ENCODE measurements at places on chromosomes 4 and X. TPM values are rescaled to one million over a fixed set of nuclear protein-coding genes. Genes with fewer than 3 reads are reported as not detected.

GRCh38 chr4:10080589-10081217, 35.9 kb downstream of the WDR1 start:
- peaks cover 72% of the 10 kb centered on the region for H3K4me1 ChIP-seq
- DNase-seq: no peak
- no peaks in the 10 kb centered on the region for H3K27me3 ChIP-seq
- peaks cover 99% of the 10 kb centered on the region for H3K36me3 ChIP-seq
- peak overlapping the region; percentile 42 for H3K27ac ChIP-seq
- no peak overlapping the region for H3K4me3 ChIP-seq

GRCh38 chrX:5397409-5397808, 831.3 kb downstream of the NLGN4X start:
- no peak for DNase-seq
- H3K4me3 ChIP-seq: no peak overlapping the region
- no peaks in the 10 kb centered on the region for H3K36me3 ChIP-seq
- H3K4me1 ChIP-seq: no peaks in the 10 kb centered on the region
- H3K27ac ChIP-seq: no peak overlapping the region

GRCh38 chr4:94262163-94263016, 54.7 kb downstream of the SMARCAD1 start:
- no peak overlapping the region for H3K4me3 ChIP-seq
- H3K27ac ChIP-seq: no peak overlapping the region
- no peaks in the 10 kb centered on the region for H3K27me3 ChIP-seq
- H3K36me3 ChIP-seq: peaks cover 23% of the 10 kb centered on the region

- DNase-seq: no peak
- no peaks in the 10 kb centered on the region for H3K36me3 ChIP-seq
- H3K4me3 ChIP-seq: no peak overlapping the region
- no peaks in the 10 kb centered on the region for H3K27me3 ChIP-seq
Measured at GRCh38 chr4:137310166-137310565, 222.1 kb downstream of the PCDH18 start.

MAGIX gene
- 2.4 TPM for total RNA-seq

DNA sequence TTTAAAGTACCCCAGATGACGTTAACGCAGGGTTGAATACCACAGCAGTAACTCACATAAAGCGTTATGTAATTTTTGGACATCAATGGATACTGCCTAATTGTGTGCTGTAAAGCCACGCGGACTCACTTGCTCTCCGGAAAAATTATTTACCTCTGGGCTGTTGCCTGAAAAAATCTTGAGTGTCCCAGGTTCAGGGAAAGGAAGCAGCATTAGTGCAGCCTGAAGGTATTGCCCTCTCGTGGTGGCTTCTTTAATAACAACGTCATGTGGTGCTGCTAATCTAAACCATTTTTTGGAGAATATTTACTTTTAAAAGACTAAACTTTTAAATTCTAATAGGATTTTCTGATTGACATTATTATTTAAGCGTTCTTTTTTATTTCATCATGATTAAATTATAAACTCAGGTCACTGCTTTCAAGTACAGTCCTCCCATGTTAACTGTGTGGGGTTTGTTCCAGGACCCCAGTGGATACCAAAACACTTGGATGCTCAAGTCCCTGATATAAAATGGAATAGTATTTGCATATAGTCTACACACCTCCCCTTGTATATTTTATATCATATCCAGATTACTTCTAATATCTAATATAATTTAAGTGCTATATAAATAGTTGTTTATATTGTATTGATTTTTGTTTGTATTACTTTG, 384.8 kb downstream of the FAM133A start:
- no peaks in the 10 kb centered on the region for H3K36me3 ChIP-seq
- H3K4me1 ChIP-seq: no peaks in the 10 kb centered on the region
- no peaks in the 10 kb centered on the region for H3K27me3 ChIP-seq
- no peak for DNase-seq

RAB41 gene
- total RNA-seq: not detected

DNA sequence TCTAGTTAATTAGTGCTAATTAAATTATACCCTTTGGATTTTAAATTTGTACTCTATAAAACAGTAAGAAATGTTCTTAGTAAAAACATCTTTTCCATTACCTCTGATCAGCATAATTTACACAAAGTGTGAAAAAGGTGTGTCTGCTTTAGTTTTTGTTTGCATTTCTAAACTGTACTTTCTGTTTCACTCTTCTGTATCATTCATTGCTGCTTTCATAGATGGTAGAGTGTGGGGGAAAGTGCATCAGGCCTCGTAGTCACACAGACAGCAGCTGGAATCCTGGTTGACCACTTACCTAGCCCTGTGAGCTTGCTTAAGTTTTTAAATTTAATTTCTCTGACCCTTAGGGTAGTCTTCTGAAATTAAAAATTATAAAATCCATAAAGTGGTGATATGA, 275.4 kb upstream of the PITX2 start:
- no peak overlapping the region for H3K27ac ChIP-seq
- H3K27me3 ChIP-seq: no peaks in the 10 kb centered on the region
- H3K4me1 ChIP-seq: no peaks in the 10 kb centered on the region
- H3K36me3 ChIP-seq: no peaks in the 10 kb centered on the region
- no peak overlapping the region for H3K4me3 ChIP-seq
- no peak for DNase-seq

DNA sequence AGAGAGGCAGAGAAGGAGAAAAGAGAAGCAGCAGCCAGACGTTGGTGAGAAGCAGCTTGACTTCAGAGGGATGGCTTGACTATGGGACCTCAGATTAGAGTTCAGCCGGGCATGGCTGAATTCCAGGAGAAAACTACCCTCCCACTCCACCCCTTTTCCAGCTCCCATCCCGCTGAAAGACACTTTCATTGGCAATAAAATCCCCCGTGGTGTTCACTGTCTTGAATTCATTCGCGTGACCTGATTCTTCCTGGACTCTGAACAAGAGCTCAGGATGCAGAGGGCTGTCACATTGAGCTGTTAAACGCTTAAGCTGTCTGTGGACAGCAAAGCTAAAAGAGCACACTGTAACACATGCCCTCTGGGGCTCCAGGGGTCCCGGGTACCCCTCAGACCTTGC, 1575.3 kb upstream of the AGA start:
- no peak for DNase-seq
- no peak overlapping the region for H3K27ac ChIP-seq
- no peaks in the 10 kb centered on the region for H3K27me3 ChIP-seq
- H3K4me3 ChIP-seq: no peak overlapping the region
- no peaks in the 10 kb centered on the region for H3K36me3 ChIP-seq

- H3K4me3 ChIP-seq: no peak overlapping the region
- H3K27ac ChIP-seq: no peak overlapping the region
- no peaks in the 10 kb centered on the region for H3K4me1 ChIP-seq
- DNase-seq: no peak
Measured at GRCh38 chr4:164615964-164616363, 138.0 kb upstream of the SMIM31 start.

TMPRSS11D gene
- not detected for total RNA-seq

DNA sequence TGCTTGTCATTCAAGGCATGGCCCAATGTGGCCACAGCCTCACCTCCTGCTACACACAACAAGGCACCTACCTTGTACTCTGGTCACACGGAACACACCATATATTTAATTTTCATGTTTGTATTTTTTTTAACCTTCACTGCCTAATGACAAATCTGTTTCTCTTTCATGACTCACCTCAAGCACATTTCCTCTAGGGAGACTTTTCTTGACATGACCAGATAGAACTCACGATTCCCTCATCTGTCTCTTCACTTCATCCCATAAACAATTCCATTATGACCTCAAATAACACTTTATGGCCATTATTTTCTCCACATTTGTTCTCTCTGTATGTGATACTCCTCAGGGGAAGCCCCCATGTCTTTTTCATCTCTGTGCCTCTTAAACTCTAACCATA, 11.1 kb downstream of the DRP2 start:
- H3K27ac ChIP-seq: no peak overlapping the region
- DNase-seq: no peak
- no peaks in the 10 kb centered on the region for H3K4me1 ChIP-seq
- no peaks in the 10 kb centered on the region for H3K27me3 ChIP-seq

SPP1 gene
- total RNA-seq: 3.7 TPM

GRCh38 chrX:112642349-112642748, 37.4 kb downstream of the LHFPL1 start:
- no peaks in the 10 kb centered on the region for H3K27me3 ChIP-seq
- DNase-seq: no peak
- no peaks in the 10 kb centered on the region for H3K4me1 ChIP-seq
- H3K27ac ChIP-seq: no peak overlapping the region
- H3K4me3 ChIP-seq: no peak overlapping the region
- no peaks in the 10 kb centered on the region for H3K36me3 ChIP-seq

HTRA3 gene
- total RNA-seq: 119 TPM

EGF gene
- 13.0 TPM for total RNA-seq

DNA sequence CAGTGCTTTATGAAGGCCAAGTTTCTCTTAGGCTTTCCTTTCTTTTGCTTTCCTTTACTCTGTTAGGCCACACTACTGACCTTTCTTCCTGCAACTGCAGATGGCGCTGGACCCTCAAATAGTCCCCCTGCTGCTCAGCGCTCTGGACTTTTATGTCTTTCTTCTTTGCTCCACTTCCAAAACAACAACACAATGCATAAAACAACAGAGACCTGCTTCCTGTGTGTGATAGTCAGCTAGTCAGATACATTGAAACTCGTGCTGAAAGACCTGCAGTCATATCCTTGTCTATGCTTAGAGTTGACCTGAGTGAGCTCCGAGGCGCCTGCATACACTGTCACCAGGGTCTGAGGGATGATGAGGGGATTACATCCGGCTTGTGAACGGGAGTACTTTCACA, 108.9 kb upstream of the TEX13D start:
- H3K36me3 ChIP-seq: no peaks in the 10 kb centered on the region
- no peak overlapping the region for H3K27ac ChIP-seq
- H3K4me3 ChIP-seq: no peak overlapping the region
- no peak for DNase-seq
- peaks cover 2% of the 10 kb centered on the region for H3K4me1 ChIP-seq
- H3K27me3 ChIP-seq: no peaks in the 10 kb centered on the region

DNA sequence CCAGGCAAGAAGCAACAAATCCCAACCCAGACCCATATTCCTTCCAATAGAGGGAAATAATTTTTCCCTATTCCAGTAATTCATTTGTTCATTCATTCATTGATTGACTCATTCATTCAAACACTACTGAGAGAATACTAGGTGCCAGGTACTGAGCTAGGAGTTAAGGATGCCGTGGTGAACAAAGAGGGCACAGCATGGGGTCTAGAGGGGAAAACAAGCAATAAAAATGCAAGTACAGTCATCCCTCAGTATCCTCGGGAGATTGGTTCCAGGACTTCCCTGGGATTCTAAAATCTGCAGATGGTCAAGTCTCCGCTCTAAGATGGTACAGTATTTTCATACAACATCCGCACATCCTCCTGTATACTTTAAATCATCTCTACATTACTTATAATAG, 18.7 kb downstream of the RASGEF1B start:
- H3K4me1 ChIP-seq: peaks cover 12% of the 10 kb centered on the region
- H3K36me3 ChIP-seq: peaks cover 35% of the 10 kb centered on the region
- H3K4me3 ChIP-seq: no peak overlapping the region
- no peaks in the 10 kb centered on the region for H3K27me3 ChIP-seq

DNA sequence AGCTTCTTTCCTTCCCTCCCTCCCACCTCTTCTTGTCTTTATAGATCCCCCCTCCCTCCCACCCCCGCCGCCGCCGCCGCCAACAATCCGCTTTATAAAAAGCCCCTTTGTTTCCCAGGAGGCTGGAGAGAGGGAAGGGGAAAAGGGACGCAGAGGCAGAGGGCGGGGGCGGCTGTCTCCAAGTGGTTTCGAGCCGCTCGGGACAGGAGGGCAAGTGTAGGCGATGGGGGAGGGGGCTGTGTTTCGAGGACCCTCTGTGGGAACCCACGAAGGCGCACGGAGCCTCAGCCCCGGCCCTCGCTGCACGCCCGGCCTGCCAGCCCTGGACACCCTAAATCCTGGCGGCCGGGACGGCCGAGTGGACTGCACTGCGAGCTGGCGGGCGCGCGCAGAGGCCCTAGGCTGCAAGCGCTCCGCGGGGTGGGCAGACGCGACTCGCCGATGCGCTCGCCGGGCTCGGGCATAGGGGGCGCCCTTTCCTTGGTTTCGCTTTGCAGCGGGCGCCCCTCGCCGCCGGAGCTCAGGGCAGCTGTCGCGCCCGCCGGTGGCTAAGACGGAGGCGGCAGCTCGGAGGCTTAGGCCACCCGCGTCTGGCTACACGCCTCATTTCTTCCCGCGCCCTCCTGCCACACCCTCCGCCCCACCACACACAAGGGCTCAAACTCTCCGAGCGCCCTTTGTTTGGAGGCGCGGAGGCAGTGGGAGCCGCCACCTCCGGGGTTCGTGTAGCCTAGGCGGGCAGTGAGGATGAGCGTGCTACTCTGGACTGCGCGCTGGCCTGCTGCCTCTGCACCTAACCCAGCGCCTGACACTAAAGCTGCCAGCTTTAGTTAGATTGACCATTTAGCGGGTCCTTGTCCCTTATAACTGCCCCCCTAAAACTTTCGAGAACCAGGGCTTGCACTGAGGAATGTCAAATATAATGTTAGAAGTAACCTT, 2.2 kb downstream of the MAMLD1 start:
- H3K4me1 ChIP-seq: peaks cover 25% of the 10 kb centered on the region
- DNase-seq: peak; percentile 76
- peak overlapping the region; percentile 84 for H3K27ac ChIP-seq
- H3K4me3 ChIP-seq: peak overlapping the region; percentile 73
- no peaks in the 10 kb centered on the region for H3K36me3 ChIP-seq
- peaks cover 7% of the 10 kb centered on the region for H3K27me3 ChIP-seq

DNA sequence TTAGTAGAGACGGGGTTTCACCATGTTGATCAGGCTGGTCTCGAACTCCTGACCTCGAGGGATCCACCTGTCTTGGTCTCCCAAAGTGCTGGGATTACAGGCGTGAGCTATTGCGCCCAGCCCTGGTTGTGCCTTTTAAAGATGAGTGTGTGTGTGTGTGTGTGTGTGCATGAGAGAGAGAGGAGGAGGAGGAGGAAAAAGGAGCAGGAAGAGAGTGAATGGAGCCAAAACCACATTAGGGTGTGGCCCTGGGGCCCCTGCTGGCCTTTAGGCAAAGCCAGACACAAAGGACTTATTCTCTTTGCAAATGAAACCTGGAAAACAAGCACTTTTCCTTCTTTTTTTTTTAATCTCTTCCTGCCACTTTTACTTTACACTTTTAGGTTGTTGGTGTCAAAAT, 48.2 kb upstream of the KLF3 start:
- H3K4me3 ChIP-seq: no peak overlapping the region
- H3K27me3 ChIP-seq: no peaks in the 10 kb centered on the region
- no peak for DNase-seq
- no peak overlapping the region for H3K27ac ChIP-seq
- H3K36me3 ChIP-seq: no peaks in the 10 kb centered on the region
- peaks cover 13% of the 10 kb centered on the region for H3K4me1 ChIP-seq

CYTL1 gene
- 0.47 TPM for total RNA-seq
